ENCODE measurements at places on chromosomes 16 and 17.

DNA sequence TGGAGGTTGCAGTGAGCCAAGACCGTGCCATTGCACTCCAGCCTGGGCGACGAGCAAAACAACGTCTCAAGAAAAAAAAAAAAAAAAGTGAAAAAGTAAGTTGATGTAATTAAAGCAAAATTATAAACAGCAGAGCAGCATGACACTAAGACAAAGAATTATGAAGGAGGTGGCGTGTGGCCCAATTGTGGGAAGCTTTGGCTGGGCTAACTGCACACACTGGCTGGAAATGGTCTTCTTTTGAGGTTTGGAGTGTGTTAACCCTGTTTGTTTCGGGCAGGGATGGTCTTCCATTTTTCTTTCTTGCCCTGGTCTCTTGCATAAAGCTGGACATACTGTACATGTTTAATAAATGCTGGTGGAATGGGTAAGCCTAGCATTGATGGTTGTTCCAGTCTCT lies 54.8 kb downstream of the RAP1GAP2 start:
- DNase-seq: no peak

DNA sequence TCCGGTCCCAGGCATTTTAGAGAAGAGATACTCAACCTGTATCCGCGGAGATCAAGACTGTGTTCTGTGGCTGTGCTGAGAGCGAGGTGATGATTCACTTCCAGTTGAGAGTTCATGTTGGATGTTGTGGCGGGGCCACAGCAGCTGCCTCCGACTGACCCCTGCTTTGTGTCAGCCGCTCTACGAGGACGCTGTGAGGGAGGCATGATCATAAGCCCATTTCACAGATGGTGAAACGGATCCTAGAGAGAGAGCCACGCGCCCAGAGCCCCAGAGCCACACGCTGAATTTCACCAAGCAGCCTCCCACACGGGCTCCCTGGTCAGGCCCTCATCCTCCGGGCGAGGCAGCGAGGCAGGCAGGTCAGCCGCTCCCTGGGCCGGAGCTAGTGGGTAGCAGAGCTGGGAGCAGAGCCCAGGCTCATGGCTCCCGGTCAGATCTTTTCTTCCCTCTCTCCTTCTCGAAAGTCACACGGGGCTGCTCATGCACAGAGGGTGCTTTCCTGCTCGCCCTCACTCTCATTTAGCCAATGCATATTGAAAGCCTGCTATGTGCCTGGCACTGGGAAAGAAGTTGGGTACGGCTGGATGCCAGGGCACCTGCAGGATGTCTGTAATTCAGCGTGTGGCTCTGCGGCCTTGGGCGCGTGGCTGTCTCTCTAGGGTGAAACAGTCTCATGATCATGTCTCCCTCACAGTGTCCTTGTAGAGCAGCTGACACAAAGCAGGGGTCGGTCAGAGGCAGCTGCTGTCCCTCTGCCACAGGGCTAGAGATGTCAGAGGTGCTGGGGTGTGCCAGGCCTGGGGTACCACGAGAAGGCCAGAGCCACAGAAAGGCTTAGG lies 155.6 kb upstream of the CHMP6 start:
- no peak for DNase-seq

- DNase-seq: no peak
Measured at GRCh38 chr17:12047681-12048376, 27.2 kb downstream of the MAP2K4 start.

- DNase-seq: peak; percentile 48
Measured at GRCh38 chr17:71180801-71181385, 939.9 kb upstream of the SOX9 start.

- no peak for DNase-seq
Measured at GRCh38 chr17:1641065-1641403, 4.5 kb downstream of the SCARF1 start.

Data from right renal cortex interstitium (tissue), 3 donors.